ENCODE measurements at places on chromosomes 3 and 15.

GRCh38 chr15:90987561-90988141 lies 6.7 kb downstream of the PRC1 start:
- DNase-seq = no peak

GRCh38 chr3:45120359-45121158 lies 25.6 kb downstream of the CDCP1 start:
- no peak for DNase-seq

DNA sequence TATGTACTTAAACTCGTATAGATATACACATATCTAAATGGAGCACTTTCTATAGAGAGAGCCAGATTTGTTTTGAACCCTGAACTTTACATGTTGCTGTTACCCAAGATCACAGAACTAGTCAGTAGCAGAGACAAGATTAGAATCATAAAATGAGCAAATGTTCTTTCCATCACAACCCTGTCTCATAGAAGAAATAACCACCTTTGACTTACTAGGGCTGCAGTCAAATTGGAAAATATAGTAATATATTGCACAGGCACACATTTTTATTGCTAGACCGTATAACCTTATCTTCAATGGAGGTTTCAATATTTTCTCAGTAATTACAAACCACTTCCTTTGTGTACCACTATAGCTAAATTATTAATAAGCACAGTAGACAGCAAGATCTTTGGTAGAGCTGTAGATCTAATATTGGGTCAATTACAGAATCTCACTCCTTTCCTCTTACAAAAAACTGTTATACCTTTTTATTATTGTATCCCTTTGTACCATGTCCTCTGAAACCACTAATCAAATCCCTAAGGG lies 41.5 kb upstream of the TBL1XR1 start:
- DNase-seq = no peak

DNA sequence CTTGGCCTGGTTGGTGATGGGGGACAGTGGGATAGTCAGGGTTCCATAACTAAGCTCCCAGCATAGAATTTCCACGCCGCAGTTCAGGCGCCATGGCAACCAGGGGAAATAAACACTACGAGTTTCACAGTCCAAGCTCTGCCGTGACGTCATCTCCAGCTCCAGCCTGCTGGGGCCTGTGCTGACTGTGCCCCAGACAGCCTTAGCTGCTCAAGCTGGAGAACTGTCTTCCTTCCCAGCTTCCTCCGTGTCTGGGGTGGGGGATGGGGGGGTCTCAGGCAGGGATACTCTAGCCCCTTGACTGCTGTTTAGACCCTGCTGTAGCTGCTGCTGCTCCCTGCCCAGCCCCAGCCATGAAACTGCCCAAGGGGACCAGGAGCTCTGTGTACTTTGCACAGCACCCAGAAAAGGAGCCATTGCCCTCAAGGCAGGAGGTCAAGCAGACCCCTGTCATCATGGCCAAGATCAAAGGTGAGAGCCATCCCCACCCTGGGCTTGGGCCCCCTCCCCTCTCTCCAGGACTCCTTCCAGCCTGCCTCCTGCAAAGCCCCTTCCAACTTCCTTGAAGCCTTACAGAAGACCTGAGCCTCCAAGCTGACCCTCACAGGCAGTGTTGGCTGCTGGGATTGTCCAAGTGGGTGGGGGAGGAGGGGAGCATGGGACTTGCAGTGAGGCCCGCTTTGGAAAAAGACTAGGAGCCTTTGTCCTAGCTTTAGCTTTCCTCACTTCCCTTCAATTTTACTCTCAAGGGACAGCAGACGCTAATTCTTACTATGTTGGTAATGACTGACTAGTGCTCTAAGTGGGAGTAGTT lies 11.4 kb upstream of the CSPG4 start:
- DNase-seq = no peak
